NCI-H526 (cell line): ENCODE measurements at places on chromosomes 1 and 21.

DNA sequence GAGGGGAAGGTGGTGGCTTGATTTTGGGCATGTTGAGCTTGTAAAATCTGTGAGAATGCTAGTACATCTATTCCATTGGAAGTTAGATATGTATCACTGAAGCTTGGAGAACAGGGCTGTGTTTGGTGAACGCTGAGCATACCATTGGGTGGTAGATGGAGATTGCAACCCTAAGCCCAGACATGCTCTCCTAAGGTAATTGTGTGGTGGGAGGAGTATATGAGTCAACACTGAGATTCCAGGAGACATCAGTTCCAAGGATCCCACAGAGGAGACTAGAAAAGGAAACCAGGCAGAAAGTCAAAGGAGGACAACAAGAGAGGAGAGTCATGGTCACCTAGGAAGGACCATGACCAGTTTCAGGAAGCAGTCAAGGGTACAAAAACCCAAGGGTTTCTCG, 60.4 kb downstream of the KIF21B start:
- no peak for DNase-seq

GRCh38 chr1:236156512-236157208, 14.3 kb downstream of the GPR137B start:
- no peak for DNase-seq

GRCh38 chr1:1567891-1568291, 6.8 kb downstream of the SSU72 start:
- DNase-seq: no peak

DNA sequence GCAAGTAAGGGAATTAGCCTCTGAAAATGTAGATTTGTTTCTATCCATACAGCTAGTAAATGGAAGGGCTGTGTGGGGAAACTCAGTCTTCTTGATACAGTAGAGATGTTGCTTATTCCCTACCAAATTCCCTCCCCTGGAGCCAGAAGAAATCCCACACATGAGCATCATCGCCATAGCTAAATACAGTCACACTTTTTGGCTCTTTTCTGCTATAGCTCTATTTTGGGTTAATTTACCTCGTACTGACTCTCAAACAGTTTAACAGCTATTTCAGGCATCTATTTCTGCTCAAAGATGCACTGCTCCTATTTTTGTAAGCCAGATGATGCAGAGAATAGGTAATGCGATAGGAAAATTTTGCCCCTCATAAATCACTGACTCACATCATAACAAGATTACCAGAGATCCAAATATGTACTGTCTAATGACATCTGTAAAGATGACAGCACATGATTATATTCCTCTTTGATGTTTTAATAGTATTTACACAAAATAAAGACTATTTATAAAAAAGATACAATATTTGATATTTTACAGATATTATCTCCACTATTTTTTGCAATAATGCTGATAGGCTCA, 58.6 kb downstream of the XCL1 start:
- DNase-seq: no peak

DNA sequence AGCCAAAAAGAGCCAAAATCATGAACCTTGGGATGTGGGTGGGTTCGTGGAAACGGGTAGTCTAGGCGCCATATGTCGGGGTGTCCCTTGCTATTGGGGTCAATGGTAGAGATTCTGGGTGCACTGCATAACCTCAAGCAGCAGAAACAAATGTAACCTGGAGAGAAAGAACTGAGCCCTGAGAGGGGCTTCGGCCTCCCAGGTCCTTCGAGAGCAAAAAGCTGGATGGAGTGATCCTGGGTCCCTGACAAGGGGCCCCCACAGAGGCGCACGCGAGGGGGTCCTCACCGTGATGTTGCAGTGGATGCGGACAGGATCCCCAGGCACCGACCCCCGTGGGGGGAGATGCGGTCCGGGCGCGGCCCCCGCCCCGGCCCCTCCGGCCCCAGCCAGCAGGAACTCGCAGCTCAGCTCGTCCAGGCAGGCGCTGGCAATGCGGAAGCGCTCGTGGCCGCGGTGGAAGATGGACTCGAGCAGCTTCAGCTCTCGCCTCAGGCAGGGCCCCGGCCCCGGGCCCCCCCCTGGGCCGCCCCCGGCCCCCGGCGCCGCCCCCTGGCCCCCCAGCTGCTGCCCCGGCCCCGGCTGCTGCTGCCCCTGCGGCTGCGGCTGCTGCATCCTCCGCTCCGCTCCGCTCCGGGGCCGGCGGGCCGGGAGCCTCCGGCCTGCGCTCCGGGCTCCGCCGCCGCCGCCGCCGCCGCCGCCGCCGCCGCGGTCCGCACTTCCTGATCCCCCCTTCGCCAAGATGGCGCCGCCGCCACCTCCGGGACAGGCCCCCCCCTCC, at the start of gene UBE2Q1:
TSS of gene UBE2Q1 (minus strand) at position 724 of the 781 bp plus-strand sequence. CDS start at position 615, 109 bp downstream.
- DNase-seq: peak; percentile 79

- DNase-seq: no peak
These were observed 16.9 kb downstream of the MTARC1 start for GRCh38 chr1:220803401-220804201.

DNA sequence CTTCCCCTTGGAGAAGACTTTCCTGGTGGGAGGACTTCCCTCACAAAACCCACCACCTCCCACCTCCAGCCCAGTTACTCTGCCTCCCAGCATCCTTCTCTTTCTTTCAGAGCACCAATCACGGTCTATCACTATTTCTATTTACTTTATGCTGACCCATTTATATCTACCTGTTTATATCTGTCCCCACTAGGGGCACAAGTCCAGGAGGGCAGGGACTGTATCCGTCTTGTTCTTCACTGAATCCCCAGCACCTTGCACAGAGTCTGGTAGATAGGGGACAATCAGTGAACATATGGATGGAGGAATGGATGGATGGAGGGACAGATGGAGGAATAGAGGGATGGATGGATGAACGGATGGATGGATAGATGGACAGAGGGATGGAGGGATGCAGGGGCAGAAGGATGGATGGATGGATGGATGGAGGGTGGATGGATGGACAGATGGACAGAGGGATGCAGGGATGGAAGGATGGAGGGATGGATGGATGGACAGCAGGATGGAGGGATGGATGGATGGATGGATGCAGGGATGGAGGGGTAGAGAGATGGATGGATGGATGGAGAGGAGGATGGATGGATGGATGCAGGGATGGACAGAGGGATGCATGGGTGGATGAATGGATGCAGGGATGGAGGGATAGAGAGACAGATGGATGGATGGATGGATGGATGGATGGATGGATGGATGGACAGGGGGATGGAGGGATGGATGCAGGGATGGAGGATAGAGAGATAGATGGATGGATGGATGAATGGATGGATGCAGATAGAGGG, 5.5 kb downstream of the C1QB start:
- DNase-seq: no peak

DNA sequence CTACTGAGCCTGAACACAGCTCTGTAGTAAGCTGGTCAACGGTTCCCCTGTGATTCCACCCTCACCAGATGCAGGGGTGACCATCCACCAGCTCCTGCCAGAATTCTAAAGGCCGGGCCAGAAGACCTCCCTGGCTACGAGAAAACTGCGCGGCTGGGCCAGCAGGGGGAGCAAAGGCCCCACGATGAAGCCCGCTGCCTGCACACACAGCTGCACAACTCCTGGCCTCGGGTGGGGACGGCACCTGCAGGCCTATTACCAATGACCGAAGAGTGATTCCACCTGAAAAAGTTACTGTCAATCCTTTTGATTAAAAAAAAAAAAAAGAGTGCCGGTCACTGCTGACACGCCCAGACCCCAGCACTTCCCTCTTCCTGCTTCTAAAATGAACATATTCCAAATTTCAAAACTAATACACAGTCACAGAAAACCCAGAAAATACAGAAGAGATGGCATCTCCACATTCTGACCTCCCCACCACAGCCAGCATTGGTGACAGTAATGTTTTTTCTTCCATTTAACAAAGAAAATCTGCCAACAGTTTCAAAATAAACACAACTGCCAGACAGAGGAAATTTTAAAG, 49.8 kb upstream of the RIPK4 start:
- DNase-seq: peak; percentile 81

- DNase-seq: no peak
These were observed 131.2 kb downstream of the PLXNA2 start for GRCh38 chr1:208113011-208113410.

- no peak for DNase-seq
These were observed 32.1 kb downstream of the TESK2 start for GRCh38 chr1:45458894-45459293.

DNA sequence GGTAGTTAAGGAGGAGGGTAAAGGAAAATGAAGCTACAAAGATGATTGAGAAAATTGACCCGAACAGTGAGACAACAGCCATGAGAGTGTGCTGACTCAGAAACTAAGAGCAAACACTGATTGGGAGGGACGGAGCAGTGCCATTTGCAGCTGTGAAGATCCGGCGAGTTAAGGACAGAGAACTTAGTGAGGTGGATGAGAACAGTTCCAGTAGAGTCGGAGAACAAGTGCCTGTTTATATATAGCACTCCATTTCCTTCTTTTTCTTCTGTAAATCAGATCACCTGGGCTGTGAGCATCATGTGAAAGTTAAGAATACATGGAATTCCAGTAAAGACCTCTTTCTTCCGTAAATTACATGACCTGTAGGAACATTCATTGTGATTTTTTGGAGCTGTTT, 145.7 kb downstream of the KCNK2 start:
- no peak for DNase-seq
